NCI-H1930 (cell line): ENCODE measurements at places on chromosomes 6 and 20.

GRCh38 chr6:124283486-124283885, 479.8 kb downstream of the NKAIN2 start:
- DNase-seq: no peak

DNA sequence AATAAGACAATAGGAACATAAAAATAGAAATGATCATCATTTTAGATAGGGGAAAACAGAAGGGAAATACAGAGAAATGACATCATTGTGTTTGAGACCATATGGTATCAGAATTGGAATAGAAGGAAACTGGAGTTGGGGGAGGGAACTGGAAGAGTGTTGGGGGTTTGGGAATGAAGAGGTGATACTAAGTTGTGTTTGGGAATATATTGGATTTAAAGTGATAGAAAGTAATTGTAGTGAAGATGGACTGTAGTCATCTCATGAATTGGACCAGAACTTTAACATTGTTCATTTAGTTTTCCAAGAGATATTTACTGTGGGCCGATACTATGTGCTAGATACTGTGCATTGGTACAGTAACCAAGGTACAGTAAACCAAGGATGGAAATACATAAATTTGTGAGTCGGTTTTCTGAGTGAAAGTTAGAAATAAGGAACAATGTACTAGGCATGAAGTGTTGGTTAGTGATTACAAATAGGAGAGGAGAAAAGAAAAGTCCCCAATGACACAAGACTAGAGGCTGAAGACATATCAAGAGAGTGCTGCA, 32.3 kb downstream of the KCNQ5 start:
- no peak for DNase-seq

- no peak for DNase-seq
Measured at GRCh38 chr20:61789329-61789728, 276.4 kb downstream of the TAF4 start.

- peak; percentile 79 for DNase-seq
Measured at GRCh38 chr6:132830334-132830751, 16.0 kb downstream of the RPS12 start.

- no peak for DNase-seq
Measured at GRCh38 chr20:44081476-44081875, 105.5 kb downstream of the JPH2 start.

DNA sequence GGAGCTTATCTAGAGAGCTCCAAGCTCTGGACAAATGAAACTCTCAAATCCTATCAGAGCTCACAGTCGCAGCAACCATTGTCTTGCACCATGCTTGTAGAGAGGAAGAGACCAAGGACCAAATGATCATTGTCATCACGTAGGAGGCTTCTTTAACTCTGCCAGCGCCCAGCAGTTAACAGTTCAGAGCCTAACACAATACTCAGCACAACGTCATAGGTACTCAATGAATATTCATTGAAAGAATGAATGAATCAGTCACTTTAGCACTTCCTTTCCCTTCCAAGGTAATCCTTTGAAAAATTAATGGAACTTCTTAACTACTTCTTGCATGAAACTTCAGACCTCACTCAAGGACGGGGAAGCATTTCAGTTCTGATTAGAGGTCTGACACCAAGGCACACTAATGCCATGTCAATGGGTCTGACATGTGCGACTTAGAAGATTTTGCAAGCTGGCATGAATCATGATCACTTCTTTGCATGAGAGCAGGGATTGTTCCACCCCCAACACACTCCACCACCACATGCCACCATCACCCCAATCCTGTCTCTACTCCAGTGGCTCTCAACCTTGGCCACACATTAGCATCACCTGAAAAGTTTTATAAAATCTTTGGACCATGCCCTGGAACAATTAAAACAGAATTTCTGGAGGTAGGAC, 45.1 kb downstream of the KHDC1L start:
- no peak for DNase-seq

- DNase-seq: no peak
Measured at GRCh38 chr6:53532942-53533341, 12.0 kb downstream of the GCLC start.

DNA sequence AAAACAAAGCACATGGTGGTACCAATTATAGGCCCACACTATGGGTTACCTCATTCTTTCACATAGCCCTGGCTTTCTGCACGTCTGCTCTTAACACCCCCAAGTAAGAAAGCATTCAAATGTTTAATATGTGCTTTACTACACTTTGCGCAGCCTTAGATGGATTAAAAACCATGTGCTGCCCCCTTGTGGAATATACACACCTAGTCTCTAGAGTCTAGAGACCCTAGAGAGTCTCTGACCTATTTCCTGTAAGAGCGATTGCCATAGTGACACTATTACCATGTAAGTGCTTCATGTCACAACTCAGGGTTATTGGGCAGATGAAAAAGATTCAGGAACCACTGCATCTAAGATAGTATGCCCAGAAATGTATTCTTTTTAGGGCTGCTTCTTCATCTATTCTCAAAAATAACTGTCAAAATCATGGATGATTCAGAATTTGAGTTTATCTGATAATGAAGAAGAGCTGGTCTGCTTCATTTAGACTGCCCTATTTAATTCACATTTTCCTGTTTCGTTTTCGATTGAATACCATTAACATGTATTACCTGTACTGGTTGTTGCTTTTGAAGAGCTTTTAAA, 186.3 kb downstream of the ADGB start:
- DNase-seq: no peak

DNA sequence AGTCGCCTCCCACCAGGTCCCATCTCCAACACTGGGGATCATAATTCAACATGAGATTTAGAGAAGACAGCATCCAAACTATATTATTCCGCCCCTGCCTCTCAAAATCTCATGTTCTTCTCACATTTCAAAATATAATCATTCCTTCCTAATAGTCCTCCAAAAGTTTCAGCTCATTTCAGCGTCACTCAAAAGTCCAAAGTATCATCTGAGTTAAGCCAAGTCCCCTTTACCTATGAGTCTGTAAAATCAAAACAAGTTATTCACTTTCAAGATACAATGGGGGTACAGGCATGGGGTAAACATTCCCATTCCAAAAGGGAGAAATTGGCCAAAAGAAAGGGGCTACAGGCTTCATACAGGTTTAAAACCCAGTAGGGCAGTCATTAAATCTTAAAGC, 39.5 kb upstream of the SUMO4 start:
- no peak for DNase-seq
